ENCODE measurements at places on chromosomes 16 and 17. TPM values are rescaled to one million over a fixed set of nuclear protein-coding genes. Genes with fewer than 3 reads are reported as not detected.

DNA sequence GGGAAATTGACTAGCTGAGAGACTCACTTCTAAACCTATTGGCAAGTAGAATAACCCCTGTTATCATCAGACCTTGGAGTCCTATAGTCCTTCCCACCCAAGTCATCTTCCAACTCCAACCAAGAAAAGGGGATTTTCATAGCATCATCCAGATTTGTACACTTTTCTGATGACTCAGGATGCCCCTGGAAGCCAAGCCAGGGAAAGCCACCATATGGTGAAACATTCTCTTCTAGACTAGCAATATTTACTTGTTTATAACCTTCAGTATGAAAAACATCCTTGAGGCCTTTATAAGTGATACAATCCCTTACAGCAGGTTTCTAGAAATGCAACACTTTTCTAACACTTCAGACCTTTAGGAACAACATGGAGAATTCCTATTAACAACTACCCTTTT is 618.8 kb upstream of the CDH11 start:
- no peak for DNase-seq

GRCh38 chr16:84741340-84741830 is 41.6 kb downstream of the USP10 start:
- DNase-seq = no peak

CRYBA1 gene
- not detected for total RNA-seq

NPB gene
- total RNA-seq = 1.1 TPM

PYY gene
- not detected for total RNA-seq

DNA sequence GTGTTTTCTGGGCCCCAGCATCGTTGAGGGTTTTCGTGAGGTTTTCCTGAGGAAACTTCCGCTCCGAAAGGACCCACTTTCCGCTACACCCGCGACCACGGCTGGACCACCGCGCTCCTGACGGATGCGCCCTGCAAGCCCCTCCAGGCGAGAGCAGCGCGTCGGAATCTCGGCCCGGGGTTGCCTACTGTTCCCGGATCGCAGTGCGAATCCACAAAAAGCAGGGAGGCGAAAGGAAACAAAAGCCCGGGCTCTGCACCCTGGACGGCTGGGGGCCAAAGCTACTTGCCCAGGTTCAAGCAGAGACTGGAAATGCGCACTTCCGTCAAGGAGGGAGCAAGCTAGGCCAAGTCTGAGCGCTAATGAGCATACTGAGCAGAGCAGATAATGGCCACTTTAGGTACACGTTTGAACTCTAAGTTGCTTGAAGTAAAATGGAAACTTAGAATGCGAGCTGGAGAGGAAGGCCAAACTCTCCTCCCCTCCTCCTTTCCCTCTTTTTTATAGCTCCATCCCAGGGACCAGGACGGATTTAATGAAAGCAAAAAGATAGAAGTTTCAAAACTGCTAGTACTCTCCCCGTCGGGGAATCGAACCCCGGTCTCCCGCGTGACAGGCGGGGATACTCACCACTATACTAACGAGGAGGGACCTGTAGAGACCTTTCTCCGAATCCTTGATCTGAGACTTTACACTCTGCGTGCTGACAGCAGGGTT is 11.4 kb upstream of the AURKB start:
- peak; percentile 92 for DNase-seq

KARS1 gene
- 132 TPM for total RNA-seq

- no peak for DNase-seq
Observed at GRCh38 chr16:20870122-20870820, 29.9 kb downstream of the DCUN1D3 start.

CCL17 gene
- not detected for total RNA-seq

TUBD1 gene
- 11.8 TPM for total RNA-seq

KRT36 gene
- total RNA-seq = not detected

- no peak for DNase-seq
Observed at GRCh38 chr16:65218348-65218747, 96.5 kb upstream of the CDH11 start.
